Hypothalamus (tissue), 51 donors: ENCODE measurements at places on chromosomes 16 and 17.

DNA sequence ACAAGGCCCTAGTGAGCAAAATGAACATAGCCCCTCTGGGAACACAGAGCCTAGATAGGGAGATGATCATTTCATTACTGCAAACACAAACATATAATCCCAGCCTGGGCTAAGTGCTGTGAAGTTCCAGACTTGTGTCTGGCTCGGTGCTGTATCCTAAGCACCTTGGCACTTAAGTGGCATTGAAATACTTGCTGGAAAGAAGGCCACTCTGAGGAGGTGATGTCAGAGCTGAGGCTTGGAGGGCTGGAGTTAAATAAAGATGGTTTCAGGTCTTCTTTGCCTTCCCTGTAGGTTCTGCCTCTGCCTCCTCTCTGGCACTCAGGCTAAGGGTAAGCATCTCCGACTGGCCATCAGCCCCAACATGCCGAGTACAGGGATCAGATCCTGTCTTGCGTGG, 2.4 kb upstream of the CACNA1G start:
- DNase-seq, result no peak

DNA sequence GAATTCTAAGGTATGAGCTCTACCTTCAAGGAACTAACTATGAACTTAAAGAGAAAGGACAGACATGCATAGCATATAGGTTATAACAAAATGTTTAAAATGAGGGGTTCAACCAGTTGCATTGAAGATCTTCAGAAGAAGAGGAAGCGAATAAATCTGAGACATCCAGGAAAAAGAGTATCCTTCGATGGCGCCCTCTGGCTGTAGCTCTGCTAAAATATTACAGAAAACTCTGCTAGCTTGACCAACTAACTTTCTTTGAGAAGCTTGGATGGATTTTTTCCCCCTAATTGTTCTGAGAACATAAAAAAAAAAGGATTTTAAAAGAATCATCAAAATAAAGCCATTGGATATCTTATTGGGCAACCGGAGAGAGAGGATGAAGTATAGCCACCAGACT, 659.9 kb upstream of the SOX9 start:
- no peak for DNase-seq

GRCh38 chr17:7241090-7241733, 1.0 kb downstream of the GABARAP start:
- DNase-seq, result no peak

GRCh38 chr17:40596261-40596919, 31.1 kb upstream of the CCR7 start:
- no peak for DNase-seq

- no peak for DNase-seq
Observed at GRCh38 chr17:31495022-31495885, 103.8 kb downstream of the RAB11FIP4 start.

- no peak for DNase-seq
Observed at GRCh38 chr16:11964761-11965551, at the start of gene TNFRSF17. Gene TNFRSF17 (plus strand): TSS chr16:11965210. CDS start chr16:11965325, 115 bp downstream.

DNA sequence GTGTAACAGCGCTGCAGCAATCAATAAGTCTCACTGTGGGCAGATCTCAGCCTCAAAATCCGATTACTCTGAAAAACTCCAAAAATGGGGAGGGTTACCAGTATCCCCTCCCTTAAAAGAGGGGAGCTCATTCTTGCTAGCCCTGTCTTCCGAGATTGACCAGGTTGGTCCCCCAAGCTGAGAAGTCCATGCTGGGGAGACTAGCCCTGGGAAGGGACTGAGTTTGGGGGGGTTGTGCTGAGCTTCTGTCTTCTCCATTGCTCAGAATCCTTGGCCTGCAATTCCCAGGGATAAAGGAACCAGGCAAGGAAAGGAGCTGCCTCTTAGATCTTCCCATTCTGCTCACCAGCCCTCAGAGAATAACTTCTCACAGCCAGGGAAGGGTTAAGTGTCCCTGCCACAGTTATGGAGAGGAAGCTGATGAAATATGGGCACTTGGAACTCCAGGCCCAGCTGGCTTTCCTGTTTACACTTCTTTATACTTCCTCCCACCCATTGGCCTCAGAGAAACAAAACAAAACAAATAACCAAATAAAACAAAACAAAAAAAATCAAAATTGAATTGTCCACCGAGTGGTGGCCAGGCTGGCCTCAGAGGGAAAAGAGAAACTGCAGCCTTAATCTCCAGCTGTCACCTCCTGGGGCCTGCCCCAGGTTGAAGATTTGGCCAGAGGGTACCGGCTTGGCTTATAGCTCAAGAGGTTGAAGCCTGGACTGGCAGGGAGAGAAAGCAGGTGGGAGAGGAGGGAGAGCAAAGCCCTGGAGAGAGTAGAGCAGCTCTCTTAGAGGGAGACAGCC, 2.6 kb downstream of the HOXB3 start:
- no peak for DNase-seq

DNA sequence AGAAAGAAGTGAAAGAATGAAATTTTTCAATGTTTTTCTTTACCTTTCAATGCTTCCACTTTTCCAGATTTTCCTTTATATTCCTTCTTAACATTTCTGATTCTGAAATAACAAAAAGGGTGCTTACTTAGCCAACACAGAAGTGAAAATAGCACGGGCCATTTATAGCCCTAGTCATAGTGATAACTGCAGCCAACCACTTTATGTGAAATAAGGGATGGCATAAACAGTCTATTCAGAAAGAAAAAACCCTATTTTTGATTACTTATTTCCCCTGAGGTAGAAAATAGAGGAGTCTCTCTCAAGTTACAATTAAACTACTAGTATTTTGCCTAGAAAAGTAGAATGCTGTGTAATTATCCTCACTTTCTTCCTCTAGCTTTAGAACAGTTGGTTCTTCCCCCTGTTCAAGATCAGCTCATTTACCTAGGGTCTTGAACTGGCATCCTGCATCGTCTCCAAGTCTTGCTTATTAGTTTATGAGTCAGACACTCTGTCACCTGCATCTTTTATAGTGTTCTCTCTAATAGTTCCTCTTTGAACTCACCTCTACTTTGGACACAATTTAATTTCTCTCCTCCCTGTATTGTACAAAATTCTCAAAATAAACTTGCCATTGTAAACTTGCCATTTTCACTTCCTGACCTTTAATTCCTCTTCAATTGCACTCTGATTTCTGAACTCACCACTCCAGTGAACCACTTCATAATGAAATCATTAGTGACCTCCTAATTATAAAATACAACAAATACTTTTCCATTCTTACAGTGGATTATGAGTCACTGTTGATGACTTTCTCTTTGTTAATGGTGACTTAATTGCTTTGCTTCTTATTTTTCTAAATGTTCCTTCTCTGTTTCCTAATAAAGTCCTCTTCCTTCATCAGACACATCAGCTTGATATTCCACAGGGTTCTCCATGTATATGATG, 23.6 kb downstream of the ABCA6 start:
- no peak for DNase-seq

- no peak for DNase-seq
Observed at GRCh38 chr16:15946257-15947044, 3.0 kb upstream of the ABCC1 start.

GRCh38 chr17:50027172-50027880, 28.6 kb upstream of the ITGA3 start:
- DNase-seq, result no peak

- DNase-seq, result no peak
Observed at GRCh38 chr16:84884596-84885341, 65.0 kb downstream of the CRISPLD2 start.

DNA sequence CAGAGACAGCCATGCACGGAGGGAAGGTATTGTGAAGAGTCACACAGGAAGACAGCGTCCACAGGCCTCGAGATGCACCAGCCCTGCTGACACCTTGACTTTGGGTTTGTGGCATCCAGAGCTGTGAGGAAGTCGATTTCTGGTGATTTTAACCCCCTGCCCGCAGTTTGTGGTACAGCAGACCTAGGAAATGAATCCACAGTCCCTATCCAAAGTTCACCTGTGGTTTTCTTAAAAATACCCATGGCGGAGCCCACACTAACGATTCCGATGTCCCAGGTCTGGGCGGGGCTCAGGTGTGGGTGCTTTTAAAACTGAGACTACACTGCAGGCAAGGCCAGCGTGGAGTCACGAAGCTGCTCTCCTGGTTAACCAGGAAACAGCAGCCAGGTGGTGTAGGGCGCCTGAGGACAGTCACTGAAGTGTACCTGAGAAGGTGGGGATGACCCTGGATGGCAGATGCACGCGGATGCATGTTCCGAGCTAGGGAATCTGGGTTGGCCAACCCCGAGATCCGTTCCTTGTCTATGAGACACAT, 14.4 kb upstream of the MEAK7 start:
- DNase-seq, result no peak

DNA sequence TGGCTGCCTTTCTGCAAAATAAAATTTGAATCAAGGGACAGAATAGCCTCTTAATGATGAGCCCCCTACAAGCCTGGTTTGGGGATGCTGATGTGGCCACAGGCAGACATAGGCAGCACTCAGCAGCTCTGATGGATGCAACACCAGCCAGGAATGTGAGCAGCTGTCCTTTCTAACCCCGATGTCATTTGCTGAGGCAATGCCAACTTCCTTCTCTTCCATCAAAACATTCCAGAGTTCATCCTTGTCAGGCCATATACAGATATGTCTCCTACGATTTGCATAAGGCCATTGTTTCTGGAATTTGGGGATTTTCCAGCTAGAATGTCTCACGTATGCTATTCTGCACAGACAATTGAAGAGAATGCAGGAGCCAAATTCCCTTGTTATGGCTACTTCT, 52.1 kb upstream of the MYOCD start:
- DNase-seq, result no peak

DNA sequence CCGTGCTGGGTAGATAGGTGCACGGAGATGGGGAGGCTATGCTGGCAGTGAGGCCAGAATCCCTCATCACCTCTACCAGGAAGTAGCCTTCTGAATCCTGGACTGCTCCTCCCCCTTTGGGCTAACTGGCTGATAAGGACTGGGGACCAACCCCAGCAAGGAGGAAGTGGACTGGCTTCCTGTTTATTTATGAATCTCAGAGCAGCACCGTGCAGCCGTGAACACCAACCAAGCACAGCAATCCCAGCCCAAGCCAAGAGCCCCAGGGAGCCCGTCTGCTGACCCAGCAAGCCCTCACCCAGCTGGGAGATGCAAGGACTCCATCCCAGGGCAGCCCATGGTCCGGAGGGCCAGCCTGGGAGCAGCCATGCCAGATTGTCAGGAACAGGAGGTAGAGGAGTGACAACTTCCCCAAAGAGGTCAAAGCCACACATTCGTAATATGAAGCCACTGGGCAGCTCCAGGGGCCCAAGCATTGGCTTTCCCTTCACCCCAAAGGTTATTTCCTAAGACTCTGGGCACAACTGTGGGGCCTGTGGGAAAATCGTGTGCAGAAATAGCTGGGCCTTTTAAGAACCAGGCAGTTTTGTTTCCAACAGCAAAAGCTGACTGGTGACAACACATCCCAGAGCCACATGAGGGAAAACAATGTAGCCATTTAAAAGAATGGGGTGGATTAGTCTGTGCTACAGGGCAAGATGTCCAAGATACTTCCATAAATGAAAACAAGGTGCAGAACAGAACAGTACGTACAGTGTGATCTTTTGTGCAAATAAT, 23.9 kb downstream of the PHB1 start:
- no peak for DNase-seq

DNA sequence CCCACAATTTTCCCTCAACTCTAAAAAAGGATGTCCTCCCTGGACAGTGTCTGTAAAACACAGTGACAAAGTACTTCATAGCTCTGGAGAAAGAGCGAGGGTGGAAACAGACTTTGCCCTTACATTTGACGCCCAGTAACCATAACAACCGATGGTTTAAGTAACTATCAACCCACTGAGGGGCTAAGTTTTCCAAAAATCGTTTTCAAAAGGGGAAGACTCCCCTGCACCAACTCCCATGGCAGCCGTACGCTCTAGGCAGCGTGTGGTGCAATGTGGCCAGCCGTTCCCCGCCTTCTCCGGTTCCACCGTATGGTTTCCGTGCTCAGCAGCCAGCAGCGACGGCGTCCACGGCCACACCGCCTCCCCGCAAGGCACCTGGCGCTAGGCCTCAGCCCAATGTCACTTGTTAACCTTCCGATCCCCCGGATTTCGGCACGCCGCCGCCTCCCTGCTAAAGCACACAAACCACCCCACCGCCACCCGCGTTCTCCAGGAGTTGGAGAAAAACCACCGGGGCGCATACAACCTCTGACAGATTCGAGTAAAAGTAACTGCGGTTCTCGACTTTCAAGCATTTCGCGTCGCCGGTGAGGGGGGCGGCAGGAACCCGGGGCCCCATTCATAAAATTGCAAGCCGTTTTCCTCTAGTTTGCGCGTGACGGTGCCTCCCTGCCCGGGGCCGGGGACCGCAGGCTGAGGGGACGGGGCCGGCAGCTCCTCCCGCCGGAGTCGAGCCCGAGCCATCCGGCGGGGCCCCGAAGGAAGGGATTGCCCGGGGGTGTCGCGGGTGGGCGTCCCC, 661 bp downstream of the TEX2 start:
- peak; percentile 43 for DNase-seq

GRCh38 chr17:72318131-72318530, 197.3 kb downstream of the SOX9 start:
- no peak for DNase-seq

DNA sequence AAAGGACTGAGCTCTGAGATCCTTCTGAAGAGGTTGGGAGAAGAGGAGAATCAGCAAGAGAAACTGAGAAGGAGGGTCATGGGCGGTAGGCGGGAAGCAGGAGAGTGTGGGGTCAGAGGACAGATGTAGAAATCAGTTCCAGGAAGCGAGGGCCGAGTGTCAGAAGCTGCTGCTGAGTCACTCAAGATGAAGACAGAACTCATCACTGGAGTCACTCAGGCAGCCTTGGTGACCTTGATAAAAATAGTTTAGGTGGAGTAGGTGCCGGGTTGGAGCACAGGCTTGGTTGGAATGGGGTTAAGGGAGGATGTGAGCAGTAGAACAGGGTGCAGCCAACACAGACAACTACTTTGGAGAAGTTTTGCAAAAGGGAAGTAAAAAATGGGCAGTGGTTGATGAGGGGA, 6.1 kb upstream of the ITGAM start:
- no peak for DNase-seq

DNA sequence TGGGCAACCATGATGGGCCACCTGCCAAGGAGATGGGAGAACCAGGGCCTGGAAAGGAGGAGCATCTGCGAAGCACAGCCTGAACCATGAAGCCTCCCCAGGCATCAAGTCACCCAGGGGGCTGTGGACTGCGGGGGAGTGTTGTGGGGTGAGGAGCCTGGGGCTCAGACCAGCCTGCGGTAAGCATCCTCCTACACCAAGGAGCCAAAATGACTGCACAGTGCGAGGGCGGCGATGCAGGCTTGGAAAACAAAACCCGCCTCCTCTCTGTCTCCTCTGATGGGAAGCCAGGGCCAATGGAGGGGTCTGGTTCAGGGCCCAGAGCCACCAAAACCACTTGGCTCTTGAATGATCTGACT, 18.1 kb upstream of the MAF start:
- DNase-seq, result no peak

DNA sequence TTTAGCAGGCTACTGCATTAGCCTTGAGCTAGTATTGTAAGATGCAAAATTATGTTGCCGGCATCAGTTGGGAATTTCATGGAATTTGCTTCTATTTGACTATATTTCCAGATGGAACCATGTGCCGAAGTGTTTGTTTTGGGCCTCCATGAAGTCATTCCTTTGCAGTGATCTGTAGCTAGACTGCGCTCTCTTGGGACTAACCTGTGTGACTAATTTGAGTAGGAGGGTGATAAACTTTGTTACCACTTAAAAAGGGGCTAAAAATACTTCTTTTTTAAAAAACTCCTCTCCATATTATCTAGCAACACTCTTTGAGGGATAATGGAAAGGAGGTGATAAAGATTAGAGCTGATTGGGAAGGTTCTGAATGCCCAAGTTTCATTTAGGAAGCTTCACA, 166.8 kb upstream of the TBX2 start:
- no peak for DNase-seq
